ENCODE measurements at places on chromosomes 11 and 22.
A peak's percentile ranks its signal among the peaks of the same experiment; 100 is the strongest.

DNA sequence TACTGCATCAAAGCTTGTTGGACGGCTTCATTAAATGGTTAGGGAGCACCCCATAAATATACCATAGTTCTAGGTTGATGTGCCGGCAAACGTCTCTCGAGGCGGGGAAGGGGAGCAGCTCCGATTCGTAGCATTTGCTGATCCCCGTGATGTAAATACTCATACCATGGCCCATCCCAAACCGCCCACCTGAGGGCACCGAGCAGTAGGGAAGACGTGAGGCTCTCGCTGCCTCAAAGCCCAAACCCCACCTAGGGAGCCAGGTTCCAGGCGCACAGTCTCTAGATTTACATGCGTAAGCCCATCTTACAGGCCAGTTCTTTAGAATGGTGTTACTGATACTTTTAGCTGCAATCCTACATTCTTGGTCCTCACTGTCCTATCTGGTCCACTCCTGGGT, 124.0 kb downstream of the FEZ1 start:
- DNase-seq = no peak

DNA sequence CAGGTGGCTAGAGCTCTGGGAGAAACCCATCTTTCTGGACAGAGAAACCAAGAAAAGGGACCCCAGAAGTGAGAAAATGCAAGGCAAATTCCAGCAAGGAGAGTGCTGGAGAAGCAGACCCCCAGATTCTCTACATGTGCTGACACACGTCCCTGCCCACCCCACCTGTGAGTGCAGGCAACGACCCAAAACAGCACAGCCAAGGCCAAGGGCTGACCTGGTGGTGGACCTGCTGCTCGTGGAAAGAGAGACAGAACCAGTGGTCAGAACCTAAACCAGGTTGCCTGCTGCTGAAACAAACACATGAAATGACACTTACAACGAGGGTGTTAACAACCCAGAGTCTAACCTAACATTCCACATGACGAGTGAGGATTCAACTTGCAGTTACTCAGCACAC, 24.6 kb downstream of the TRMU start:
- no peak for DNase-seq

DNA sequence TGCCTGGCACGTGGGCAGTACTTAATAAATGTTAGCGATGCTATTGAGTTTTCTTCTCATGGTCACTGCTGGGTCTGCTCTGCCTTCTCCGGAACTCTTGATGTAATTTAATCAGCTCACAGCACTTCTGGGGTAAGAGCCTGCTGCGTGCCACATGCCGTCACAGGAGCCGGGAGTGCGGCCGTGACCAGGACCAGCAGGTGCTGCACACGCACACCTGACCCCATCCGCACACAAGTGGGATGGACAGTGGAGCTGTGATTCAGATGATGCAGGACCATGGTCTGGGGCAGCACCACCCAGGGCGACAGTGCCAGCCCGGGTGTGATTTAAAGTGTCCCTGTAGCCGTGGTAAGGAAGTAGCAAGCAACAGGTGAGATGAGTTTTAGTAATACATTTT, 61.2 kb downstream of the TBC1D22A start:
- no peak for DNase-seq

- peak; percentile 93 for DNase-seq
These were observed 41.7 kb downstream of the IGF2 start for GRCh38 chr11:2097356-2097997.

DNA sequence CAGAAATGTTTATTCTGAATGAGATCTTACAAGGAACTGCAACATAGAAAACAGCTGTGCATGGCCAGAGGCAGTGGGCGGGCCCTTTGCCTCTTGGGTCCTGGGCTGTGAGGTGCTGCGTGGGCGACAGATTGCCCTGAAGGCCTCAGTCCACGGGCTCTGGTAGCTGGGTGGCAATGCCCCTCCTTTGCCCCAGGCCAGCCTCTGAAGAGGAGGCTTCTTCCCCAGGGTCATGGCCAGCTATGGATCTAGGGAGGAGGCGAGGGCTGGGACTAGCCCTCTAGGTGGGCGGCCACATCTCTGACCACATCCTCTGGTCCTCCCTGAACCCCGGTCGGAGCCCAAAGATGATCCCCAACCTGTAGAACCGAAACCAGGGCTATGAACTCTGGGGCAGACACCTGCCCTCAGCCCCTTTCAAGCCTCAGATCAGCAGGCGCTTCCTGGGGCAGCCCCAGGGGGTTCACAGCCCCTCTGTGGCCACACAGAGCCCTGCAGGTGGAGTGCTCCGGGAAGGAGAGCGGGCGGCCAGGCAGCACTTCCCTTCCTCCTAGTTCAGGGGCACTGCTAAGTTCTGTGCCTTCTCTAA, 6.6 kb upstream of the CDC42BPG start:
- DNase-seq = no peak

- no peak for DNase-seq
These were observed 327.1 kb upstream of the DDI1 start for GRCh38 chr11:103709371-103709770.

DNA sequence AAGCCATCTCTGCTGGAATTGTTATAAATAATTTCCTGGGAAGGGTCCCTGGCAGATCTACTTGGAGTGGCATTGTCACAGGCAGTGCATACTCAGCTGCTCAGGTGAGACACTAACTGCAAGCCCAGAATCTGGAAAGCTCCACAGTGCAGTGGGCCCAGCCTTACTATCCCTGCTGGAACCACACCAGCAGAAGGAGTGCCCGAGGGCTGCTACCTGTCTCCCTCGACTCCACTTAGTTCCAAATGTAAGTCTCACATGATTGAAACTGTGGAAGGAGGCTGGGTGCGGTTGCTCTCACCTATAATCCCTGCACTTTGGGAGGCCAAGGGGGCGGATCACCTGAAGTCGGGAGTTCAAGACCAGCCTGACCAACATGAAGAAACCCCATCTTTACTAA, 14.3 kb upstream of the SYVN1 start:
- no peak for DNase-seq

DNA sequence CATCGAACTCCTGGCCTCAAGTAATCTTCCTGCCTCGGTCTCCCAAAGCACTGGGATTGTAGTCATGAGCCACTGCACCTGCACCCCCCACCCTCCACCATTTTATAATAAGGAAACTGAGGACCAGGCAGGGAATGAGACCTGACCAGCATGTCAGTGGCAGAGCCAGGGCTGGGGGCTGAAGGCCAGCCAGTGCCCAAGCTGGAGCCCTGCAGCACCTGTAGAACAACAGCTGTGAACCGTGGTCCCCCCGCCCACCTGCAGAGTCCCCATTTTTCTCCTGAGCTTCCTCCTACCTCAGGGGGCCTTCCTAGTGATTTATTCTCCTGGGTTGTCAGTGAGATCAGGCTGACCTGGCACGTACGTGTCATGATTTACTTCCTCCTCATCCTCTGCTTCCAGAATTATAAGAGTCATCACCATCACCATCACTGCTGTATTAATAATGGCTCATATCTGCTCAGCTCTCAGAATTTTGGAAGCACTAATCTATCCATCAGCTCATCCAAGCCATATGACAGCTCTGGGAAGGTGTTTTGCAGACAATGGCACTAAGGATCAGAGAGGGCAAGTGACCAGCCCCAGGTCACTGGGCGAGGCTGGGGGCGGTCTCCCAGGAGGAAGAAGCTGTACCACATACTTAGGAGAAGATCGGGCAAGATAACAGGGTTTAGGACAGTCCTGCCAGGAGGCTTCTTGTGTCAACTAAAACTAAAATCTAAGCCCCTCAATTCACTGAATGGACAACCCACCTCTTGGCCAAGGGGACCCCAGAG, 5.5 kb upstream of the SLCO2B1 start:
- no peak for DNase-seq

DNA sequence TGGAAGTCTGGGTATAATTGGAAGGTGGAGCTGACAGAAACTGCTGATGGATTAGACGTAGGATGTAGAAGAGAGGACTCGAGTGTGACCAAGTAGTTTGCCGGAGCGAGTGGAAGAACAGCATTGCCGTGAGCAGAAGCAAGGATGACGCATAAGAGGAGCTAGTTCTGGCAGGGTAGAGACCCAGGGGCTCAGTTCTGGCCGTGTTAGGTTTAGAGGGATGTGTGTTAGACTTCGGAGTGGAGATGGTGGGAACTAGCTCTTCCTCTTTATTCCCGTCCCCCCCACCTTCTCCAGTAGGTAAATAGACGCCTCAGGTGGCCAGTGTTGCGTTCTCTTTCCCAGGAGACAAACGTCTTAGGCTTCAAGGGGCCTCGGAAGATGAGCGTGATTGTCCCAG, 19.1 kb downstream of the TUB start:
- DNase-seq = no peak

DNA sequence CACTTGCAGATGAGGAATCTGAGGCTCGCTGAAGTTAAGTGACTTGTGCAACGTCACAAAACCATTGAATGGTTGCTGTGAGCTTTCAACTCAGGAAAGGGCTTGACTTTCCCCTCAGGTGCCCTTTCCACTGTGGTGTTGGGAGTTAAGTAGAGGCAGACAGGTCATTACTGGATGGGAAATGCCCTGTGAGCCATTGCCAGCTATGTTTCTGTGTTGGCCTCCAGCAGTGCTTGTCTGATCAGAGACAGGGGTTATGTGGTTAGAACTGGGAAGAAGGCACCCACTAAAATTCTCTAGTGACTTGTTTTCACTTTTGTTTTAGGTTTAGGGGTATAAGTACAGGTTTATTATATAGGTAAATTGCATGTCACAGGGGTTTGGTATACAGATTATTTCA, 96.6 kb downstream of the FDX1 start:
- no peak for DNase-seq

DNA sequence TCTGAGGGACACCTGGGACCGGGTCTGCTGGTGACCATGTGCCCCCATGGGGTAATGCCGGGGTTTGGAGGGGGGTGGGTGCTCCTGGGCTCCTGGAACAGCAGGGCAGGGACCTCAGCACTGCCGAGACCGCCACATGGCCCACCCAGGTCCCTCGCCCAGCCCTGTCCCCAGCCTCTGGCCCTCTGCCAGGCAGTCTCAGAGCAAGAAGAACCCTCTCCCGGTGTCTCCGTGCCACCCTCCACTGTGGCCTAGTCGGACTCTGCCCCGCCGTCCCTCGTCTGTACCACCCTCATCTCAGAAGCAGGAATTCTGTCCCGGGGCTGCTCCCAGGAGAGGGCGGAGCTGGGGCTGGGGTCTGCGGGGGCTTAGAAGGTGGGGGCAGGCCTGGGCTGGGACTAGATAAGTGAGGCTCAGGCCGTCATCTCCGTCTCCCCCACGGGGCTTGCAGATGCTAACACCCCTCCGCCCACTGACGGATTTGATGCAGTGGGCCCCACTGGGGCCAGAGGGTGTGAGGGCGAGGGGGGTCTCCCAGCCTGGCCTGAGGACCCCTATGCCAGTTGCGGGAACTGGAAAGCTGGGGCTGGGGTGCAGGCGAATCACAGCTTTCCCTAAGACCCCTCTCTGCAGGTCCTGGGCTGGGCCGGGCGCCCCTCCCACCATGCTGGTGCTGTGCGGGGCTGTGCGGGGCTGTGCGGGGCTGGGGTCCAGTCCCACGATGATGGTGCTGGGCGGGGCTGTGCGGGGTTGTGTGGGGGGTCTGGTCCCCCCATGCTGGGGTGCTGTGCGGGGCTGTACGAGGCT, 1.1 kb downstream of the MUC5AC start:
- no peak for DNase-seq

- no peak for DNase-seq
These were observed 8.5 kb downstream of the ACAD8 start for GRCh38 chr11:134261626-134262488.

DNA sequence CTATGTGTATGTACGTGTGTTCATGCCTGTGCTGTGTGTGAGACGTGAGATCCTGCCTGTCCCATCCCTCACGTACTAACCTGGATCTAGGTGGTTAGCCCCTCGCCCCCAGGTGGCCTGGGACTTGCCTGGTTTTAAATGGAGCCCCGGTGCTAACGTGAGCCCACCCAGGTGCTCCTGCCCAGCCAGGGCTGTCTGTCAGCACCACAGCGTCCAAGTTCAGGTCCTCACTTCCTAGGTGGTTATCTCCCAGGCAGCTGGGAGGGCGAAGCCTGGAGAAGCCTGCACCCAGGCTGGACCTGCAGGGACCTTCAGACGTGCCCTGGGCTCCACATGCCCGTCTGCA, 86.0 kb downstream of the KCNQ1 start:
- DNase-seq = no peak

DNA sequence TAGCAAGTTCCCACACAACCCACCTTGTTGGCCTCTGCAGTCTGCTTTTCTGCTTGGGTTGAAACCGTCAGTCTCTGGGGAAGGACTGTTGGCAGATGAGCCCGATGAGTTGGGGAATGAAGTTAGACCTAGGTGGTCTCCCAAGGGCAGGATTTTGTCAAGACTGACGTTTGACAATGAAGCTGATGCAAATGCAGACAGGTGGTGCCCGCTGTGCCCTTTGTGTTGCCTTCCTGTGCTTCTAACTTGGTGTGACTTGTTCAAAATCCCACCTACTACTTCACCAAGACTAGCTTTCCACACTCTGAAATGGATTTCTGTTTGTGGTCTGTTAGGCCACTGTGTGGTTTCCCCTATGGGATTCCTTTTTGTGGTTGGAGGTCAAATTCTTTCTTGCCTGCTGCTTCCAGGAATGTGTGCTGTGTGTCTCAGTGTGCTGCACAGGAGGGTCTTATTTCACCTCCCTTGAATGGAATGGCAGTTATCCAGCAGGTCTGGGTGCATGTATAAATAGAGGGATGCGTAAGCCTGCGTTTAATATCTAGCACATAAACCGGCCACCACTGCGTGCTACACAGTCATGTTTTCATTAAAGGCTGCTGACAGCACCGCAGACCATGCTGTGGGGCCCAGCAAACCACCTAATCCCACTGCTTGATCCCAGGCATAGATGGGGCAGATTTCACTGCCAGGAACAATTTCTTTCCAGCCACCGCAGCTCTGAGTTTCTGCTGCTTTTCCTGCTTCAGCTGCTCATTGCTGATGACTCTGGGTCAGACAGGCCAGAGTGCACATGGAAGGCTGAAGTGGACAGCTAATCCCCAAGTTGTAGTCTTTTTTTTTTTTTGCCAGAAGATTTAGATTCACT, 44.8 kb downstream of the ADAMTS8 start:
- no peak for DNase-seq

GRCh38 chr11:33412241-33412640, 155.1 kb downstream of the HIPK3 start:
- no peak for DNase-seq

- DNase-seq = peak; percentile 30
These were observed 302.0 kb upstream of the NARS2 start for GRCh38 chr11:78876676-78877075.

DNA sequence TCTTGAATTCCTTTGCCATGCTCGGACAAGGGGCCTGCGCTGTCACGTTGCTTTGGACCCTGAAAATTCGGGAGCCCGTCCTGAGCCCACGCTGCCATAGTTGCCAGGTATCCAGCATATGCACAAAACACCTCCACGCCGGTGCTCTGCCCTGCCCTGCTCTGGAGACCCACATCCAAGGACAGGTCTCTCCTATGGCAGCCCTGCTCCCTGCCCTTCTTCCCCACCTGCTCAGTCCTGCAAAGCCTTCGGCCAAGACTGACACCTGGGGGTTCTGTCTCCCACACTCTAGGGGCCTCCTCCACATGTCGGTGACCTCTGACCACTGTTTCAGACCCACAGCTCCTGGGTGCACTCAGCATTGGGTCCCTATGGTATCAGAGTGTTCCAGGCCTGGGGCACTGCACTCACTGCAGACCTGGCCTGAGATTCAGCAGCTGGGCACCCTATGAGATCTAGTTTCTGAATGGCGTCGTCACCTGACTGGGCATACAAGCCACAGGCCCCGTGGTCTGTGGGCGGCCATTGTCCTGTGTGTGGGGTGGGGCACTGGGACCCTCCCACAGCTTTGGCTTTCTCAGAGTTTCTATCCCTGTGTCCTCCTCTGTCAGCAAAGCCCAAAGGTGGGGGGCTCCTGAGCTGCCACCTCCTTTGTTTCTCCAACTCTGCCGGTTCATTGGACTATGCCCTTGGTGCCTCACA, 2.0 kb upstream of the KRTAP5-6 start:
- DNase-seq = no peak

- no peak for DNase-seq
These were observed 613.5 kb downstream of the INSC start for GRCh38 chr11:15728207-15728606.

GRCh38 chr11:10893714-10894151, 35.9 kb upstream of the ZBED5 start:
- peak; percentile 96 for DNase-seq
